Activated CD4-positive, alpha-beta T cell treated with anti-CD3 and anti-CD28 coated beads, Interleukin-2, amount 10 ng/mL, durations not matched to agents 7 days and 5 days (primary cell): ENCODE measurements at places on chromosomes 1 and 21.
A peak's percentile ranks its signal among the peaks of the same experiment; 100 is the strongest.

DNA sequence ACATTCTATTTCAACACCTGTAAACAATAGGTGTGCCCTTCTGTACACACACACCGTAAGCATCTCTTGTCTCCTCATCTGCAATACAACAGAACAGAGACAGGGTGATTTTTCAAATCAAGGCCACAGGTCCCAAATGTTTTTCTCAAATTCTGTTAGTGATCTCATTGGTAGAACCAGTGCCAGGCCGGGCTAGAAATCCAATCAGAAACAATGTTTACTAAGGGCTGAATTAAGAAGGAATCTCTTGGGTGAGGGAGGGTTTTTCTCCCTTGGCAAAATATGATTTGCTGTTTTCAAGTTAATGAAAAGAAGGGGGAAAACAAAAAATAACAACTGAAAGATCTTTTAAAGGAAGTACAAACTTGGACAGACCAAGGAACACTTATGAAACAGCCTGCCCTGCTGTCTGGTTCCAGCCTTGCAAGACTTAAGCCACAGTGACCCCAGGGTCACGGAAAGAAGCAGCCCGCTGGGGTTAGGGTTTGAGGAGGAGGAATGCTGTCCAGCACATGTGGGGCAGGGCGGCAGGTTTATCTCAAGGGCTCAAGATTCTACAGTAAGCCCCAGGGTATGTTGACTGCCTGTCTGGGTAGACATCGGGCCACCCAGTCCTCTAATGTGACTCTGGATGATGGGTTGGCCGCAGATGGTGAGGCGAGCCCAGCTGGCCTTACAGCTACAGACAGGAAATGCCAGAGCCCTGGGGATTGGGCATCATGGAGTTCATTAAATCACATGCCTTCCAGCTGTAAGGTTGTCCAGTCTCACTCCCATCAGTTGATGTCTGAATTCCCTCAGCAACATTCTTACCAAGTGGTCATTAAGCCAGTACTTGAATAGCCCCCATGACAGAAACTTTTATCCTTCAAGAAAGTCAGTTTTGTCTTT lies 73.3 kb upstream of the SLC44A3 start:
- no peak for DNase-seq
- peaks cover 1% of the 10 kb centered on the region for H3K27me3 ChIP-seq
- no peak overlapping the region for H3K27ac ChIP-seq
- no peaks in the 10 kb centered on the region for H3K36me3 ChIP-seq
- H3K4me1 ChIP-seq: no peaks in the 10 kb centered on the region

- H3K27ac ChIP-seq: no peak overlapping the region
- H3K4me1 ChIP-seq: peaks cover 2% of the 10 kb centered on the region
- peaks cover 64% of the 10 kb centered on the region for H3K27me3 ChIP-seq
- H3K4me3 ChIP-seq: no peak overlapping the region
- DNase-seq: no peak
Measured at GRCh38 chr1:112371775-112372174, 24.2 kb upstream of the CTTNBP2NL start.

DNA sequence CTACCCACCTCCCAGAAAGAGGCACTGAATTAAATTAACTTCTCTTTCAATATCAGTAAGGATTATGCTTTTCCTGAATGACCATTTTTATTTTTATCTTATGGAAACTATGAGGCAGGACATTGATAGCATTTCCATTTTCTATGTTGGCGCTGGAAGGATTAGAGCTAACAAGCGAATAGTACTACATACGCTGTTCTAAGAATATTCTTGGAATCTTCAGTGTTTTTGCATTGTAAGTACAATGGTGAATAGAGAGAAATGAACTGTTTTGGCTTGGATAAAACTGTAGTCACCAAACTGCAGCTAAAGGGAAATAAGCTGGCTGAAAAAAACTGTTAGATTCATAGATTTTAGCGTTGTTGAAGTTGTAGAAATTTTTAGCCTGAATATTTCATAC lies 779.0 kb upstream of the ADGRL4 start:
- no peak for DNase-seq
- H3K27me3 ChIP-seq: no peaks in the 10 kb centered on the region
- no peak overlapping the region for H3K27ac ChIP-seq
- H3K4me1 ChIP-seq: no peaks in the 10 kb centered on the region

GRCh38 chr1:110477041-110477440 lies 26.1 kb downstream of the PROK1 start:
- no peak overlapping the region for H3K4me3 ChIP-seq
- no peaks in the 10 kb centered on the region for H3K27me3 ChIP-seq
- H3K27ac ChIP-seq: no peak overlapping the region

DNA sequence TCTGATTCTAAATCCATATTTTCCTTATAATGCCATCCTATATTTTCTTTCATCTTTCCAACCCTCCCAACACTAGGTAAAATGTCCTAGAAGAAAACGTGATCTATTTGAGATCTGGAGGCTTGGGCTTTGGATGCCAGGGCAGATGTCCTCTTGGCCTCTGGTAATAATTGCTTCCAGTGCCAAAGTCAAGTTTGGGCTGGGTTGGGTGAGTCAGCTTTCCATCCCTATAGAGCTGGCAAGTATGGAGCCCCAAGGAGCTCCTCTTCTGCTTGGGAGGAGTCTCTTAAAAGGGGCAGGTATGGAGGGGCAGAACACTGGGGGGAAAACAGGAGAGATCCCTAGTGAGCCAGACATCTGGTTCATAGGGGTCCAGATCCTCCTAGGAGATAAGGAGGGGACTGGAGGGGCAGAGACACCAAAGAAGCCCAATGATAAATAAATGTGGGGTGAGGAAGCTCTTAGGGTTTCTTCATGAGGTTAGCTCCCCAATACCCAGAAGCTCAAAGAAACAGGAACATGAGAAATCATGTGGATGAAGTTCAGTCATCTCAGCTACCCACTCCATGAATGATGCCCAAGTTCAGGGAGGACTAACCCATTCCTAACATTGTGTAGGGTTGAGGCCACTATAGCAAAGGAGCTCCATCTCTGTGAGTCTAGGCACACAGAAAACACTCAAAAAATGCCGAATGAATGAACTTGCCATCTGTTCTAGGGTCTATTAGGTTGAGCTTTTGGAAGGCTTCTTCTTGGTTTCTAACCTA lies 3.5 kb downstream of the C1orf116 start:
- no peaks in the 10 kb centered on the region for H3K36me3 ChIP-seq
- no peak for DNase-seq
- no peak overlapping the region for H3K4me3 ChIP-seq

DNA sequence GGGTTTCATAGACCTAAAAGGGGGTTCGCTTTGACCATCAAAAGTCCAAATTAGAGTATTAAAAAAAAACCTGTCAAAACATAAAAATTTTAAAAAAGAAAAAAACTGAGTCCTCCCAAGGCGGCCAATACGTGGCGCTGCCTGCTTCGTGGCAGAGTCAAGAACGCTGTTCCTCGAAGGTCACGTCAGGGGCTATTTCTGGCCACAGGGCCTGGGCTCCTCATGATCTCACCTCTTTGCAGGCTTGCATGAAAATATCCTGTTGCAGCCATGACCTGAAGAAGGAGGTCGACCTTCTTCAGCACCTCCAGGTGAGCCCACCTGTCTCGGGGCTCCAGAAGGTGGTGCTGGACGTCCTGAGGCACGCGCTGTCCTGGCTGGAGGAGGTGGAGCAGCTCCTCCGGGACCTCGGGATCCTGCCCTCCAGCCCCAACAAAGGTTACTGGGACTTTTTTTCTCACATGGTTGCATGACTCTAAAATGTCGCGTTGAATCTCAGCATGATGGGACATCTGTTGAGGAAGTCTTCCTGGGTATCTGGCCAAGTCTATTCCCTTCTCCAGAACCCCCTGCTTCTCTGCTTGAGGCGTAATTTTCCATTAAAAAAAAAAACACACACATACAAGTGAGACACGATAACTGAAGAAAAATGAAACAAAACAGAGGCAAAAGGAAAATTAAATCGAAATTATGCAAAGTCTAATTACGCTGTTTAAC lies 80.4 kb upstream of the EFHD2 start:
- no peak overlapping the region for H3K4me3 ChIP-seq
- no peak for DNase-seq
- no peaks in the 10 kb centered on the region for H3K36me3 ChIP-seq
- no peak overlapping the region for H3K27ac ChIP-seq
- H3K27me3 ChIP-seq: peaks cover 7% of the 10 kb centered on the region

DNA sequence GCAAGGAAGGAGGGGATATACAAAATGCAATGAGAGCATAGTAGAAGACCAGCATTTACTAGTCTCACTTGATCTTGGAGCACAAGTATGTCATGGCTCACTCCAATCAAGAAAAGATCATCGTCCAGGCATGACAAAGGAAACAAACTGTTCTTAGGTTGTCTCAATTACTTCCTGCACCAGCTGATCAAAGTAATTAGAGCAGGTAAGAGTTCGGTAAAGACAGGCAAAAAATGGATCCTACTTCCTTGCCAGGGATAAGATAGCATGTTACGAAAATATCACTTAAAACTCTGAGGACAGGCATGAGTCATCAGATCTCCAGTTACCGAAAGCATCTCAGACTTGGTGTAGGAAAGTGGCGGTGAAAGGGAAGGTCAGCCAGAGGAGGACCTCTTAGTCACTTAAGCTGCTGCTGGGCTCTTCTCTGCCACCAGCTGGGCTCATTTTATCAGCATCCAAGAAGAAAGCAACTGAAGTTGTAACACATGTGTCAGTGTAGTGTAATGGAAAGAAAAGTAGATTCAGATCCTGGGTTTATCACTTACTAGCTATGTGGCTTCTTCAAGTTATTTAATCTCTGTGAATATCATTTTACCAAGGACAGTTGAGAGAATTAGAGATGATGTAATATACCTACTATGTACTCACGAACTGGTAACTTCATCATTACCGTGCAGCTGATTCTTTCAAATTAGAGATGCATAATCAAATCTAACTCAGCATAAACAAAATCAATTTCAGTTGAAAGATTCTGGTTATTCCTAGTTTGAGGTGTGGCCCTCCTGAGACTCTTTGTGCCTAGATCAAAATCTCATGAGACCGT lies 46.8 kb downstream of the XCL1 start:
- H3K27me3 ChIP-seq: peaks cover 6% of the 10 kb centered on the region
- no peak overlapping the region for H3K4me3 ChIP-seq
- H3K36me3 ChIP-seq: no peaks in the 10 kb centered on the region
- H3K27ac ChIP-seq: no peak overlapping the region
- DNase-seq: no peak

DNA sequence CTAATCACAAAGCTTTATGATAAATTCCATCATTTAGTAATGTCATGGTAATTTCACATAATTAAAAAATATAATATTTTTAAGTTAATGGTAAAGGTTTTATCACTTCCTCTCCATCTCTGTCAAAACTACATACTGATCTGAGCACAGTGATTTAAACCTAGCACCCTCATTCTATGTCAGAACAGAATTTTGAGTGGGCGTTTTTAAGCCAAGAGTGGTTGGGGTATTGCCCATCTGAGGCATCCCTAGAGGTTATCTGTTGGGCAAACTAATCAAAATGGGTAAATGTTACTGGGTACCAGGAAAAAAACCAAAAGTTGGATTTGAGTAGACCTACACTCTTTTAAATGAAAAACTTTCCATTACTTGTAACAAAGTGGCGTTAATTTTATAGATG lies 100.7 kb upstream of the GFI1 start:
- H3K36me3 ChIP-seq: peaks cover 25% of the 10 kb centered on the region
- peaks cover 44% of the 10 kb centered on the region for H3K4me1 ChIP-seq
- H3K27me3 ChIP-seq: no peaks in the 10 kb centered on the region

GRCh38 chr1:36023098-36023769 lies 60.7 kb upstream of the TEKT2 start:
- peak overlapping the region; percentile 88 for H3K27ac ChIP-seq
- H3K27me3 ChIP-seq: no peaks in the 10 kb centered on the region
- H3K36me3 ChIP-seq: peaks cover 34% of the 10 kb centered on the region

- no peak overlapping the region for H3K27ac ChIP-seq
- H3K36me3 ChIP-seq: no peaks in the 10 kb centered on the region
- no peaks in the 10 kb centered on the region for H3K27me3 ChIP-seq
- H3K4me1 ChIP-seq: no peaks in the 10 kb centered on the region
- H3K4me3 ChIP-seq: no peak overlapping the region
- DNase-seq: no peak
Measured at GRCh38 chr1:68268896-68269483, 36.7 kb upstream of the WLS start.

GRCh38 chr1:47676311-47677054 lies 238.6 kb downstream of the FOXD2 start:
- H3K27me3 ChIP-seq: peaks cover 10% of the 10 kb centered on the region
- no peak overlapping the region for H3K4me3 ChIP-seq
- no peak for DNase-seq
- no peaks in the 10 kb centered on the region for H3K4me1 ChIP-seq
- H3K36me3 ChIP-seq: no peaks in the 10 kb centered on the region
- H3K27ac ChIP-seq: no peak overlapping the region

- DNase-seq: no peak
- peaks cover 18% of the 10 kb centered on the region for H3K36me3 ChIP-seq
- peak overlapping the region; percentile 43 for H3K27ac ChIP-seq
- H3K4me1 ChIP-seq: peaks cover 22% of the 10 kb centered on the region
- peaks cover 2% of the 10 kb centered on the region for H3K27me3 ChIP-seq
- no peak overlapping the region for H3K4me3 ChIP-seq
Measured at GRCh38 chr1:155305881-155306391, 2.7 kb upstream of the FDPS start.

DNA sequence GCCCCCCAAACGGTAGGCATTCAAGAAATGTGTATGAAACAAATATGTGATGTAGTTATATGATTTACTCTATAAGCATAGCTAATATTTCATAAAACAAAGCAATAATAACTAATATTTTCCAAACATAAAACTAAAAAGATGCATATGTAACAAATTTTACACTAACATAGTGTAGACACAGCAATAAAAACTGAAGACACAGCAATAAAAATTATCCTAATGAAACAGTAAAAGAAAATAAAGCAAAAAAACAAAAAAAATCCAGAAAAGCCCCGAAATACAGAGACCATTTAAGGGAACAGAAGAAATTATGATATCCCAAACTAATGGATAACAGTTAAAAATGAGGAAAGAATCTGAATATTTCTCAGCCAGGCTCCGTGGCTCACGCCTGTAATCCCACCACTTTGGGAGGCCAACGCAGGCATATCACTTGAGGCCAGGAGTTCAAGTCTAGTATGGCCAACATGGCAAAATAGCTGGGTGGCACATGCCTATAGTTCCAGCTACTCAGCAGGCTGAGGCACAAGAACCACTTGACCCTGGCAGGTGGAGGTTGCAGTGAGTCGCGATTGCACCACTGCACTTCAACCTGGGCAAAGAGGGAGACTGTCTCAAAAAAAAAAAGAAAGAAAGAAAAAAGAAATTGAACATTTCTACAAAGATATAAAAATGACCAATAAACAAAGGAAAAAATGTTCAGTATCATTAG lies 38.2 kb upstream of the PSMG1 start:
- no peak overlapping the region for H3K27ac ChIP-seq
- peaks cover 8% of the 10 kb centered on the region for H3K4me1 ChIP-seq
- H3K36me3 ChIP-seq: peaks cover 49% of the 10 kb centered on the region
- no peak for DNase-seq

DNA sequence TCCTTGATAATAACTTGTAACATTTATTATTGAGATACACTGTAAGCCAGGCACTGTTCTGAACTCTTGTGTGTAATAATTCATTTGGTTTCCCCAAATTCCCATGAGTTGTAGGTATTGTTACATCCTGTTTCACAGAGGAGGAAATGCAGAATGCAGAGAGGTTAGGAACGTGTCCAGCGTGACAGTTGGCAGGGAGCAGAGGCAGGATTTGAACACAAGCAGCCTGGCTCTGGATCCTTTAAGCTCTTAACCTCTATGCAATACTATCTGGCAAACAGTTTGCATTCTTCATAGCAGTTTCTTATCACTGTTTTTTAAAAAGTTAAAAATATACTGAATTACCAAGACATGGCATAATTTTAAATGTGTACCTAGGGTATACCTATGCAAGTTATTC lies 30.5 kb downstream of the EEIG2 start:
- H3K4me3 ChIP-seq: no peak overlapping the region
- peaks cover 26% of the 10 kb centered on the region for H3K4me1 ChIP-seq
- no peaks in the 10 kb centered on the region for H3K27me3 ChIP-seq
- DNase-seq: no peak
- no peak overlapping the region for H3K27ac ChIP-seq
